Posterior vena cava (tissue), 2 donors: ENCODE measurements at places on chromosomes 6 and 20.

DNA sequence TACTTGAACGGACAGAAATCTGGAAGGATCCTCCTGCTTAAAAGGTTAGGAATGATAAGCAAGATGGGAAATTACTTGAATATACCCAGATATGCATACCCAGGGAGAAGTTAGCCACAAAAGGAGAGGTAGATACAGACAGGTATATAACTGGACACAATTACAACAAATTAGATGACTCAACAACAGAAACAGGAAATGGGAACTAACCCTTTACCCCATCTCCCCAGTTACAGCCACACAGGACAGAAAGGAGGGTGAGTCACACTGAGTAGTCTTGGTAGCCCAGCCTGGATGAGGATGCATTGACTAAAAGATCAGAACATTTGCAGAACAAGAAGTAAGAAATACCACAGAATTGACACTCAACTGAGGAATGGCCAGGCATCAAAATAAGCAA is 61.2 kb downstream of the C6orf52 start:
- no peak for DNase-seq

GRCh38 chr6:15327271-15327670 is 81.4 kb downstream of the JARID2 start:
- no peak for DNase-seq

DNA sequence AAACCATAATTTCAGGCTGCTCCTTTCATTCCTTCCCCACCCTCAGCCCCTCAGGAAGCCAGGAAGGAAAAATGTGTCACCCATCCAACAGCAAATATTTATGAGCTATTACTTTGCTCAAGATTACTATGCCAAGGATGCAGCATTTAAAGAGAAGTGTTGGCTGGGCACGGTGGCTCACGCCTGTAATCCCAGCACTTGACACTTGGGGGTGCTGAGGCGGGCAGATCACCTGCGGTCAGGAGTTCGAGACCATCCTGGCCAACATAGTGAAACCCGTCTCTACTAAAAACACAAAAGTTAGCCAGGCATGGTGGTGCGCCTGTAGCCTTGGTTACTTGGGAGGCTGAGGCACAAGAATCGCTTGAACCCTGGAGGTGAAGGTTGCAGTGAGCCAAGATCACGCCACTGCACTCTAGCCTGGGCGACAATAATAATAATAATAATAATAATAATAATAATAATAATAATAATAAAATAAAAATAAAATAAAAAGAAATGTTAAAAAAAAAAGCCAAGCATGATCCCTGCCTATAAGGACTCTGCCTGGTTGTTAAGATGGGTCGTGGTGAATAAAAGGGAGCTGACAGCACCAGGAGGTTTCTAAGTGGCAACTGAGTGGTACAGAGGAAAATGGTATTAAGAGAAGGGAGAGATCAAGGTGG is 20.5 kb upstream of the TIAM2 start:
- peak; percentile 26 for DNase-seq

GRCh38 chr20:24442909-24443308 is 26.5 kb upstream of the SYNDIG1 start:
- no peak for DNase-seq

- peak; percentile 86 for DNase-seq
Measured at GRCh38 chr20:50982363-50982762, 23.7 kb downstream of the MOCS3 start.

GRCh38 chr6:85923013-85923430 is 280.3 kb upstream of the SYNCRIP start:
- DNase-seq: no peak

- DNase-seq: no peak
Measured at GRCh38 chr6:166266336-166266735, 41.9 kb downstream of the PRR18 start.

DNA sequence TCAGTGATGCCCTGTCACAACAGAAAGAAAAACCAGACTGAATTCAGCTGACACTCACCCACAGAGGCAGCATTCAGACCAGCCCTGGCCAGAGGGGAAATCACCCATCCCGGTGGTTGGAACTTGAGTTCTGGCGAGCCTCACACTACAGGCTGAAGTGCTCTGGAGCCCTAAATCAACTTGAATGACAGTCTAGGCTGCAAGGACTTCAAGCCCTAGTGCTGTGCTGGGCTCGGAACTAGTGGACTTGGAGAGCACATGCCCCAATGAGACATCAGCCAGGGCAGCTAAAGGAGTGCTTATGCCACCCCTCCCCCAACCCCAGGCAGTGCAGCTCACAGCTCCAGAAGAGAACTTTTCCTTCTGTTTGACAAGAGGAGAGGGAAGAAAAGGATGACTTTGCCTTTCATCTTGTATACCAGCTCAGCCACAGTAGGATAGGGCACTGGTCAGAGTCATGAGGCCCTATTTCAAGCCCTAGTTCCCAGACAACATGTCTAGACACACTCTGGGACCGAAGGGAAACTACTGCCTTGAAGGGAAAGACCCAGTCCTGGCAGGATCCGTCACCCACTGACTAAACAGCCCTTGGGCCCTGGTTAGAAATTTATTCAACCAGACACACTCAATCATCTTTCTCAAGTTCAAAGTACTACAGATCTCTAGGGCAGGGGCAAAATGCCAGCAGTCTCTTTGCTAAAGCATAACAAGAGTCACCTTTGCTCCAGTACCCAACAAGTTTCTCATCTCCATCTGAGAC is 43.2 kb upstream of the PNRC1 start:
- DNase-seq: no peak

DNA sequence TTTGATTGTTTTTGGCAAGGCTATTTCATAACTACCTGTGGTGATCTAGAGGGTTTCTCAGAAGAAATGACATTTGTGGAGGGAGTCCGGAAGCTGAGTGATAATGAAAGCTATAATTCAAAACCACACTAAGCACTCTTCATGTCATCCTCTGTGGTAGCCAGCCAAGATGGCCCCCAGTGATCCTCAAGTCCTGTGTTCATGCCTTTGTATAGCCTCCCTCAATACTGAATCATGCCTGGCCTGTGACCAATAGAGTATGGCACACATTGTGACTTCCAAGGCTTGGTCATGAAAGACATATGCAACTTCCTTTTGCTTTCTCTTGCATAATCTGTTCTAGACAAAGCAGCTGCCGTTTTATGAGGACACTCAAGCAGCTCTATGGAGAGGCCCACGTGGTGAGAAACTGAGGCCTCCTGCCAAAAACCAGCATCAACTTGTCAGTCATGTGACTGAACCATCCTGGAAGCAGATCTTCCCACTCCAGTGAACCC is 12.8 kb upstream of the DNAAF9 start:
- no peak for DNase-seq

DNA sequence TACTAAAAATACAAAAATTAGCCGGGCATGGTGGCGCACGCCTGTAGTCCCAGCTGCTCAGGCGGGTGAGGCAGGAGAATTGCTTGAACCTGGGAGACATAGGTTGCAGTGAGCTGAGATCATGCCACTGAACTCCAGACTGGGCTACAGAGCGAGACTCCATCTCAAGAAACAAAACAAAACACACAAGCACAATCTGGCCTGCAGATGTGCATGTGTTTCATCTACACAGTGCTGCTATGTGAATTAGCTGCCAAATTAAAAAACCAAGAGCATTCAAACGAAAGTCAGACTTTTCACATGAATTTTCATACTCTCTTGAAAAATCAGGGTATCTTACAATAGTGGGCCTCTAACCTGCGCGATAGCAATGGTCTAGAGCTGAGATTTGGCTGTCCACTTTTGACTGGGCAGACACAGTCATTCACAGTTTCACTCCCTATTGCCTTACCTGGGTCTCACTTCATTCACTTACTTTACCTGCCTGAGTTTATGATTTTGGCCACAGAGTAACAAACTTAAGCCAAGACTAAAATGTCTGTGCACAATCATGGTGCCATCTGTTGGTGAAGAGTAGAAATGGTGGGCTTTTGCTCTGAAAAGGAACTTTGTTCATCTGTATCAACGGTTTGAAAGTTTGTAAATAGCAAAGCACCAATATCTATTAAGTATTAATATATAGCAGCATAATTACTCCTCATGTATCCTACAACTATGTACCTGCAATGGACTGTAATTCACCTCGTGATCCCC is 138.5 kb upstream of the UST start:
- DNase-seq: no peak

DNA sequence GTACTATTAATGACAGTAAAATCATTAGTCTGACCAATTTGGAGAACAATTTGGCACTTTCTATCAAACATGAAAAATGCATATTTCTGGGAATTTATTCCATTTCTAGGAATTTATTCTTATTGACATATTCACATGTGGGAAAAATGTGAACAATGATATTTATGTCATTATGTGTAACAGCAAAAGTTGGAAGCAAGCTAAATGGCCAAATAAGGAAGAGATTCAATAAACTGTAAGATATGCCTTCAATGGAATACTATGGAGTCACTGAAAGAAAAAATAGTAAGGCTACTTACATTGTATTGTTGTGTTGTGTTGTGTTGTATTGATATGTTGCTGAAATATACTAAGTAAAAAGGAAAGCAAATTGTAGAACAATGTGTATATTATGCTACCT is 100.5 kb upstream of the EDN1 start:
- no peak for DNase-seq

DNA sequence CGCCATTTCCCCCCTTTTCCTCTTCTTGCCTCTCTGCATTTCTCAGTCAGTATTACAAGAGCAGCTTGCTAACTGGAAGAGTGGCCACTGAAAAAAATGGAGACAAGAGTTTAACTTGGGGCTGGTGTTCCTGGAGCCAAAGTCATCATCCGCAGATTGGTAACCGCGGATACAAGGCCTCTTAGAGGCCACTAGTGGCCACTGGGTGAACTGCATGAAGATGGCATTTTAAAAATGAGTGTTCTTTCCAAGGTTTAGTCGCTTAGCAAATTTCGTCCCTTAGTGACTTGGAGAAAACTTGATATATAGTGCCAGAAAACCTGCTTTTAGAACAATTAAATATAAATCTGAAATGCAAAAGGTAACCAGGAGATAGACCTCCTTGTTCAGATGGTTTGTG is 4.8 kb downstream of the F13A1 start:
- no peak for DNase-seq

DNA sequence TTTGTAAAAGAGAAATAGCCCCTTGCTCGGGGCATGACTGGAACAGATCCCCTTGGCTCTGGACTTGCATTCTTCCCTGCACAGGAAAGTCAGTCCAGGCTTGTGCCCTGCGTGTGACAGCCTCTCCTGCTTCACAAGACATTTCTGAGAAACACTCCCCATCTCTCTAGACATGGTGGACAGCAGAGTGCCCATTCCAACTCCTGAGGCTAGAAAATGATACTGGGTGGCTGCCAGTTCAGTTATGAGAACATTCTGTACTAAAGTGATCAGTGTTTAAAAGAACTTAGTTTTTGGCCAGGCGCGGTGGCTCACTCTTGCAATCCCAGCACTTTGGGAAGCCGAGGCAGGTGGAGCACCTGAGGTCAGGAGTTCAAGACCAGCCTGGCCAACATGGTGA is 41.3 kb downstream of the TGM3 start:
- DNase-seq: peak; percentile 29

GRCh38 chr6:155171109-155171746 is 92.6 kb upstream of the CLDN20 start:
- peak; percentile 92 for DNase-seq

GRCh38 chr6:119856136-119856535 is 506.6 kb upstream of the MAN1A1 start:
- no peak for DNase-seq

DNA sequence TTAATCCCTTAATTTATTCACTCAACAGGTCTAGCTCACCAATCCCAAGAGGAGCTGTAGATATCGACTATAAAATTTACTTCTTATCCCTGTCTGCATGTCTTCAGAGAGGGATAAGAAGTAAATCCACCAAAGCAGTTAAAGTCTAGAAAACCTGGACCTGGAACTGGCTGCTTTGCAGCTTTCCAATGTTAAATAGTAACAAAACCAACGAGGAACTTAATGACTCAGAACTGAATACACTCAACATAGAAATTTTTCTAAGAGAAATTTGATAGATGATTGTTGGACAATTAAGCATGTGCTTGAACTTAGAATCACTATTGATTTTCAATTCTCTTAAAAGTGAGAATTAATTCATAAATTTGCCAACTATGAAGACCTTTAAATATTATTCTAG is 11.5 kb upstream of the TMEM244 start:
- DNase-seq: no peak

DNA sequence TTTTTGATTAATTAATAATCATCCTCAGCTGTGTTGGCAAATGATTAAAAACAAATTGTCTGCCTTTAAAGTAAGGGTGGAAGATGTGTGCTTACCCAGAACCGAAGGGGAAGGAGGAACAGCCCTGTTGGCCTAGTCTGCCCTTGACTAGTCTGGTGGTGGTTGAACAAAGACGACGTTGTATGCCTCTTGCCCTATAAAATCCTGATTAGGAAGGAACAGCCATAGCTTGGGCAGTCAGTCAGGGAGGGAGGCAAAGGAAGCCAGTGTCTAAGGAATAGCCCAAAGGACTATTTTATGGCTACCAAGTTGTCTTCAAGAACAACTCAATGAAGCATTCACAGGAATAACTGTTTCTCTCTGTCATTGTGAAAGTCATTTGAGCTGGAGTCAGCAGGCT is 70.7 kb downstream of the PRDM1 start:
- no peak for DNase-seq

GRCh38 chr6:16345449-16346330 is 107.3 kb downstream of the GMPR start:
- no peak for DNase-seq

- DNase-seq: no peak
Measured at GRCh38 chr6:128079021-128079420, 178.2 kb upstream of the THEMIS start.
